T47D (cell line): ENCODE measurements at places on chromosomes 6 and 20.

DNA sequence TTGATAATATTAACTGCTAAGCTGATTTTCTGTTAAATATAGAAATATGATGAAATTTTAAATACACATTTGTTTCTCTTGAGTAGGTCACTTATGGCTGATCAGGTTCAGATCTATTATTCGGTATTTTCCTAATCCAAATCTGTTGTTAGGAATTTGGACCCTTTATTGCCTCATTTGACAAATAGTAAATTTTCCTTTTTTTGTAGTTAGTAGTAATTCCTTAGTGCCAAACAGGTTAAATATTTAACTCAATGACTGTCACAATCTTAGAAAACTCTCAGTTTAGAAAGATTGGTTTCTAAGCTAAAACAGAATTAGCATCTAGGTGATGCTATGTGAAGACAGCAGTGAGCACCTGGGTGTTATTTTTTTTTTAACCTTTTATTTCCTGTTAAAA lies 1598.9 kb downstream of the KHDRBS2 start:
- no peak for DNase-seq

DNA sequence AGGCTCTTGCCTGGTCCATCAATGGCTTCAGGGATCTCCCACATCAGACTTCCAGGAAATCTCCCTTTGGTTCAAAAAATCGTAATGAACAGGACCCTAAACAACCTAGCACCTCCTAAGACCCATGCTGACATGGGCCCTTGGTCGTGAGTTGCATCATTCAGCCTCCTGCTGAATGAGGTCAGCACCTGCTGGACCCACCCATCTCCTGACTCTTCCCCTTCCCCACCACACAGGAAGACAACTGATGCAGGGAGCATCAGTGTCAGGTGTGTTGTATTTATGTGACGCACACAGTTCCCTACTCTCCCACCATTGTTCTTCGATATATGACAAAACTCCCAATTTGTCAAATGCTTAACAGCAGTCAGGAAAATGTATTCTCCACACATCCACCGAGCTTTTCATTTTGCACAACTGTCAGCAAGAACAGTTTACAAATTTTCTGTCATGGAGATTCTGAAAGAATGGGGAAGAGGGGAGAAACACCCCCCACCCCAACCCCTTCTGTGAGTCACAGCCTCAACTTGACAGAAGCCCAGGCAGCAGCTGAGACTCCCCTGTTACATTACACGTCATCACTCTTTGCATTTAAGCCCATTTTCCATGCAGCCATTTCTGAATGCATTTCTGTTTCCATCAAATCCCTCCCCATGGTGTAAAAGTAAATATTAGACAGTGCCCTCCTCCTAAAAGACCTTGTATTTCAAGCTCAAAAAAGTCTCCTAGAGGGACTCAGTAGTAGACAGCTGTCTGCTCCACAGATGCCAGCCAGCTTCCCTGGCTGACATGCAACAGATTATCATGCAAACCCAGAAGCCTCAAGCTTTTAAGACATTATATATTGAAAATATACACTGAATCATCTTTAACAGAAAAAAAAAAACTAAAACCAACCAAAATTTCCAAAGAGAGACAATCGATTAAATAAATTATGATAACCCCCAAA lies 577.5 kb downstream of the PTPRT start:
- no peak for DNase-seq

GRCh38 chr20:38126932-38127621 lies 38.0 kb downstream of the TGM2 start:
- no peak for DNase-seq

DNA sequence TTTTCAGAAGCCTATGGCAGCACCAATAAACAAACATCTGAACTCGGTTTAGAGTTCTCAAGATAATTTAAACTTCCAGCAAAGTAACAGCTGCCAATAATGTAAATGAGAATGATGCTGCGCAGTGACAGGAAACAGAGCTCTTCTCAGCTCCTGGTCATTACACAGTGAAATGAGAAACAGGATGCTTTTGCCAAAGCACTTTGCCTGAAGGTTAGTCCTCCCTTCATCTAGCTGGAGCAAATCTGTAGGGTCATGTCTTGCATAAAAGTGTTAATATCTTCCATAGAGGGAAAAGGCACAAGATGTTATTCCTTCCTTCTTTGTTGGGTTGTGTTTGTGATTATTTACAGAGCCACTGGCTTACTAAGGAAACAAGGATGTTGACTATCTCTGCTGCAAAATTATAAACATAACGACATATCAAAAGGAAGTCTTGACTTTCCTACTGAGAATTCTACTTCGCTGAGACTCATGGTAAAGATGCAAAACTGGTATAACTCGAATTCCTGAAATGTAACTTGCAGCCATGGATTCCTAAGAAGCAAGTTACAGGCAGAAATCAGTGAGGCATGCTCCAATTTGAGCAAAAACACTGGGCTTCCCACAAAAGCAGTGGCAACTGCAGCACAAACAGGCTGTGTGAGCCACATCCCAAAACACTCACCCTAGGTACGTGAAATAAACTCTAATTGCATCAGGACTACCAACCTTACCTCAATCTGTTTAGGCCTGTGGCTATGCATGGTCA lies 102.5 kb upstream of the BEND6 start:
- no peak for DNase-seq

DNA sequence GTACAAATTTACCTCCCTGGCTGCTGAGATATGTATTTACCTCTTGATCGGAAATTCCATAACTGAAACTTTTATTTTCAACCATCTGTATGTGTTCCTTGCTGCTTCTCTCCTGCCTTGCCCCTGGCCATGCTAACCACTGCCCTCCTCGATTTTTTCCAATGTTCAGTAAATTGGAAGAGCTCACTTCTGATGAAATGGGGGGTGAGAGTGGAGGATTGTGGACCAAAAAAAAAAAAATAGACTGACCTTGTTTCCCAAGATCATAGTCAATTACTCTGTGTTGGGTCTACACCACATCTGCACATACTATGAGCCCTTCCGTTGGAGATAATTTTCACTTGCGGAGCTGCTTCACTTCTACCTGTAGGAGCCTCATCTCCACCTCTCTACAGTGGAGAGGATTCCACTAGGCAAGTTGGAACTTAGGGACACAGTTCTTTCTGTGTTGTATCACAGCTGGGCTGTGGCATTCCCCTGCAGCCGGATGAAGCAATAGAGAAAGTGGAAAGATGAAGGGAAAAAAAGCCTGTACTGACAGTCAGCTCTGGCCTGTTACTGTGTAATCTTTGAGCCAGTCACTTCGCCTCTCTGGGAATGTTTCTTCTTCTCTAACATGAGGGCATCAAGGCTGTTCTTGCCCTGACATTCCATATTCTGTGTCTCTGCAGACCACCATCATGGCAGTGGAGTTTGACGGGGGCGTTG lies 1.6 kb downstream of the PSMB9 start:
- no peak for DNase-seq

- no peak for DNase-seq
These were observed 9.3 kb downstream of the CYP21A2 start for GRCh38 chr6:32047539-32047854.

DNA sequence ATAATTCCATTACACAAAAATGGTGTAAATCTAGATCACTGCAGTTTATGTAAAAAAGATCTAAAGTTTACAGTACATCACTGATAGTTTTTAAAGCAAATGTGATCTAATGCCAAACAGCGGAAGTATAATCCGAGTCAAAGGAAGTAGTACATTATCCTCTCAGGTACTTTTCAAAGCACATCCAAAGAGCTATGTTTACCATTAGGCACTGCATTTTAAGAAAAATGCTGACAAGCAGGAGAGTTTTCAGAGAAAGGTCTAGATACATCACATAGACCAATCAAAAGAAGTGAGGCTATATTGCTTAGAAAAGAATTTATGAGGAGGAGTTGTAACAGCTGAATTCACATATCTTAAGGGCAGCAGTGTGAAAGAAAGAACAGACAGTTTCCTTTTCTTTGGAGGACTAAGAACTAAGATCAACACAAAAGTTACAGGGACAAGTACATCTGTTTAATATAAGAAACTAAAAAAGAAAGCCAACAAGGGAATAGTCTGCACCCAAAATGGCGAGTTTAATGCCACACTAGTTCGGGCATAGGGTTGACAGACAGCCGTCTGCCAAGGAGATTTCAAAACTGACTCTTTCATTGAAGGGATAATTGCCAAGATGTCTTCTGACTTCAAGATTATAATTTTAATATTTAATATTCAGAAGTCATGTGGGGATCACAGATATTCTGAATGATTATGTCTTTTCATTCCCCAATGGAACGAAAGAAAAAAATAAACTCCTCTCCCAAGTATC lies 1.4 kb downstream of the ZNF184 start:
- DNase-seq = no peak

DNA sequence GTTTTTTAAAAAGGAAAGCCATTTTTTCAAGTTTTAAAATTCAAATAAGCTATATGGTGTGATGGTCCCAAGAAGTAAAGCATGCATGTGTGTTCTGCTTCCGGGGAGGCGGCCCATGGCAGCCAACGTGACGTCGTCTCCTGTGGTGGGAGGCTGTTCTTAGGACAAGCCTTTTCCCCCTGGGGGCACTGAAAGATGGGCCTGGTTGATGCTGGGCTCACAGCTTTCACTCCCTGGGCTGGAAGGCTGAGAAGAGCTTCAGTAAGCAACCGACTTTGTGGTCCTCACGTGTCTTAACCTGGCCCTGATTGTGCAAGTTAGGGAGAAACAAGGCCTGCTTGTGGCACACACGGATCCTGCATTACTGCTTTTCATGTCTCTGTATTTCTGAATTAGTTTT lies 84.1 kb downstream of the SMOC2 start:
- DNase-seq = no peak

DNA sequence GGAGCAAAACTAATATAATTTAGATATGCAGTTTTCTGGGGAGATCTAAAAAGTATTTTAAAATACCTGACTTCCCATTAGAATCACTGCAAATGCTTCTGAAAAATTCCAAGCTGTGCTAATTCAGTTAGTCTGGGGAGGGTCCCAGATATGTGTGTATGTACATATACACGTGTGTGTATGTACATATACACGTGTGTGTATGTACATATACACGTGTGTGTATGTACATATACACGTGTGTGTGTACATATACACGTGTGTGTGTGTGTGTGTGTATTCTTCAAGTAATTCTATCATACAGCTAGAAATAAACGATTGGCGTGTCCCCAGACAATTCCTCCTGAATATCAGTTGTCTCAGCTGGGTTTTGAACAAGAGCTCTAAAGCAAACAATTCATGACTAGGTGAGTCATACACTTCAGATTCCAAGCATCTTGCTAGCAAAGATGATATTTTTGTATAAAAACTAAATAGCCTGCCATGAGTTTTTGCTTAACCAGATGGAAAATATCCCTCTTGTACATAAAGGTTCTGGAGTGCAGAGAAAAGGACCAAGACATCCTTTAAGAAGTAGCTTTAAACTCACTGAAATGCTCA lies 58.2 kb downstream of the SPACA1 start:
- no peak for DNase-seq

GRCh38 chr20:5191829-5192569 lies 65.2 kb downstream of the CDS2 start:
- peak; percentile 75 for DNase-seq

GRCh38 chr20:54221353-54221752 lies 13.5 kb downstream of the PFDN4 start:
- DNase-seq = no peak

- no peak for DNase-seq
These were observed 9.7 kb downstream of the SNAP25 start for GRCh38 chr20:10228330-10228729.

- no peak for DNase-seq
These were observed 897 bp downstream of the ADIG start for GRCh38 chr20:38581830-38582358.

DNA sequence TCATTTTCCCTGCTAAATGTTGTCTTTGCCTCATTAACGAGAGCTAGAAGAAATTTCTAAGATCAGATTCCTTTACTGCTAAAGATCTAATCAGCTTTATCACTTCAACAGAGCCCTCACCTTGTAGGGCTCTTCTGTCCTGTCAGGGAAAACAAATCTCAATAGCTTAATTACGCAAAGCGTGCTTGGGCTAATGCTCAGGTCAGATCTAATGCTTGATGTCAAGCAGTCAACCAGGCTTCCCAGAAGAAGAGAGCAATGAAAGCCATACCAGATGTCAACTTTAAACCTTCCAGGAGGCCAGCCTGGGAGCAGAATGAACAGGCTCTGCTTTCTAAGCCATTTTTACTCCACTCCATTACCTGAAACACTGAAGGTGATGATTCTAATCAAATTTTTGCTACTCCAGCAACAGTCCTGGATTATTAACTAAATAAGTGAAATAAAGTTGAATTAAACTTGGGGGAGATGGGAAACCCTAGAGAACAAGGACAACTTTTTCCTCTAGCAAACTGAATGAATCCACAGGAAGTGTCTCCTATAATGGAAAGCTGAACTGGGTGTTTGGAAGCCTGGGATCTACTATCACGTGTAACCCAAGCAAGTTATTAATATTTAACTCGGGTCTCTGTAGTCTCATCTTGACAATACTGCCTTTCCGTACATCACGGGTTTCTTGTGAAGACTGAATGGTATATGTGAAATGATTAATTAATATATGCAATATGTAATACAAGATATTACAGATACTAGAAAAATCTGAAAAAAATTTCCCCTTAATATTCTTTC lies 273.7 kb downstream of the PTPRK start:
- no peak for DNase-seq
